ENCODE measurements at places on chromosomes 5 and 9.

DNA sequence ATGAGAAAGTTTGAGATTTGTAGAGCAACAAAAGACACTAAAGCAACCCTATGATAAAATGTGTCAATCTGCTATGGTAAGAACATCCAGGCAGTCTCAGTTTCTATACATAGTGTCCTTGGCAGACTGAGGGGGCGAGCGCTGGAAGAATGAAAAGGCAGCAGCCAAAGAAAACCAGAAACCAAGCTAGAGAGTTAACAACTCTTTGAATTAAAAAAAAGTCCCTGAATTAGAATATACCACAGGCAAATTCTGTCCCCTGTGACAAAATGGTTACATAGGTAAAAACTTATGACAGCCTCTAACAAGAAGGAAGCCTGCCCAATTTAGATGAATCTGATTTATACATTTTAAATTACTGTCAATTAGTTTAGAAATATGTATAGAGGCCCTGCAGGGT, 106.7 kb downstream of the OXCT1 start:
- DNase-seq = no peak

GRCh38 chr9:93083592-93084470, 12.2 kb upstream of the CARD19 start:
- DNase-seq = no peak

DNA sequence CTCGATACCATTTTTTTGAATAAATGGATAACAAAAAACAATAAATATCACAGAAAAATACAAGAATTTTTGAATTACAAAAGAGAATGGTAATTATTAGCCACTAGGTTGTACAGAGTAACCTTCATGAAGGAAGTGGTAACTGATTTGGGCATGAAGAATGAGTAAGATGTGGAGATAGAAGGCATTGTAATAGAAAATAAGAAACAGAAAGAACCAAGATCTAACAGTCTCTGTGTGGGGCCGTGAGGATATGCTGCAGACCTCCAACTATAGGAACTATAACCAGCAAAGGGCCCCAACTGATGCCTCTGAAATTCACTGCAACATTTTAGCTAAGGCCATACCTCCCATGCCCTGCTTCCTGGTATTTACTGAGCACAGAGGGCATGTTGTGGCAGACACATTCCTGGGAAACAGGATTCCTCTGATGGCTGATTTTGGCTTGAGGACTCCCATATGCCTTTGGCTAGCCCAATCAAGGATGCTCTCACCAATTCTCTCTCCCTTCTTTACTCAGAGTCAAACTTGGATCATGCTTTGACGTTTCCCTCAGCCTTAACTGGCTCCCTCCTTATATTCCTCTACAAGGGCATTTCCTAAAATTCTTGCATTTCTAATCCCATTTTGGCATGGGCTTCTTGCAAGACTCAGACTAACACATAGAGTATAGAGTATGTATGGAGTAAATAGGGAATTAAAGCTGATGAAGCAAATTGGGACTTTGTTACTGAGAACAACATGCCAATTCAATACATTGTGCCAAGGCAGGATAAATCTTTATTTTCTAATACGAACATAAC, 208.9 kb downstream of the PDE4D start:
- no peak for DNase-seq

GRCh38 chr9:128204858-128205257, 1.7 kb downstream of the DNM1 start:
- DNase-seq = no peak

GRCh38 chr9:110528645-110529044, 50.9 kb downstream of the SVEP1 start:
- DNase-seq = no peak

GRCh38 chr9:101438523-101438922, 2.9 kb upstream of the ALDOB start:
- no peak for DNase-seq

- no peak for DNase-seq
These were observed 61.2 kb upstream of the ZFR start for GRCh38 chr5:32505756-32506155.

GRCh38 chr9:126989847-126990842, 75.6 kb downstream of the RALGPS1 start:
- DNase-seq = no peak

DNA sequence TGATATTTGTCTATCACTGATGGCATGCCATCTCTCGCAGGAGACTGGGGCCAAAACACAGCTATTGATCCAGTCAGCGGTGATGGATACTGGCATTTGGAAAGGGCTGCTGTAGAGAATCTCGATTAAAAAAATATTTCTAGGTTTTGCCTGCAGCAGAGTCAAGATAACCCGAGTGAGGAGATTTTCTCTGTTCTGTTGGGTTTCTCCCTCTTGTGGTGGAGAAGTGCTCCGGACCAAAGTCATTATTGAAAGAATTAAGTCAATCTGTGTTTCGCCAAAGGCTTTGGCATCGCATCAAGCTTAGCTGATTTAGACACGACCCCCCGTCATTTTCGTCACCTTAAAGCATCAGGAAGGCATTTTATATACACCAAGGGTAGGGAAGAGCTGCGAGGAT, 97.1 kb upstream of the IRX2 start:
- DNase-seq = no peak

Measured in iPS DF 6.9 (cell line).